Activated CD8-positive, alpha-beta memory T cell treated with anti-CD3 and anti-CD28 coated beads for 4 hours (primary cell): ENCODE measurements at places on chromosomes 11 and 22.
A peak's percentile ranks its signal among the peaks of the same experiment; 100 is the strongest.

DNA sequence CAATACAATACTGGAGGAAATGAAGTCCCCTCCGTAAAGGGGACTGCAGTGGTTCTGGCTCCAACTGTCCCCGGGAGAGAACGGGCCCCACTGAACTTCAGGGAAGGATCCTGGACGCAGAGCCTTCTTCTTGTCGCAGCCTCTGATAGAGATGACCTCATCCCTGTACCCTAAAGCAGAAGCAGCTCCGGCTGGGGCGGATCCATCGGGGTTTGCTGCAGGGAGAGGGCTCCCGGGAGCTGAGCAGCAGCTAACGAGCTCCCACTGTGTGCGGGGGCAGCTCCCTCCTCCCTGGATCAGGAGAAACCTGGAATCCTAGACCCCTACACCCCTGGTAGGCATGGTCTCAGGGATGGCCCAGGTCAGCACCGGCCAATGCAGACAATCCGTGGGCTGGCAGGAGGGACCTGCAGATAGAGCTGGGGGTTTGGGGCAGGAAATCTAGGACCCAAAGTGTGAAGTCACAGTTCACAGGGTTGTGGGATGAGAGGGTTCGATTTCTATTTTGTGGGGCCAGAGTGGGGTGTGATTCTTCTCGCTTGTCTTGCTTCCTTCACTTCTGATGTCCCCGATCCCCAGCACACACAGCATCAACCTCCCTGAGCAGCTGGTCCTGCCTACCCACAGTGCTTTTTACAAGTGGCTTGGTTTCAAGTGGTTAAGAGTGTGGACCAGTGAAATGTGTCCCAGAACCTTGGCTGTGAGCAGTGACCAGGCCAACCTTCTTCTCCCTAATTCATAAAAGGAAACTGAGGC is 12.9 kb downstream of the KIAA0930 start:
- DNase-seq: no peak

DNA sequence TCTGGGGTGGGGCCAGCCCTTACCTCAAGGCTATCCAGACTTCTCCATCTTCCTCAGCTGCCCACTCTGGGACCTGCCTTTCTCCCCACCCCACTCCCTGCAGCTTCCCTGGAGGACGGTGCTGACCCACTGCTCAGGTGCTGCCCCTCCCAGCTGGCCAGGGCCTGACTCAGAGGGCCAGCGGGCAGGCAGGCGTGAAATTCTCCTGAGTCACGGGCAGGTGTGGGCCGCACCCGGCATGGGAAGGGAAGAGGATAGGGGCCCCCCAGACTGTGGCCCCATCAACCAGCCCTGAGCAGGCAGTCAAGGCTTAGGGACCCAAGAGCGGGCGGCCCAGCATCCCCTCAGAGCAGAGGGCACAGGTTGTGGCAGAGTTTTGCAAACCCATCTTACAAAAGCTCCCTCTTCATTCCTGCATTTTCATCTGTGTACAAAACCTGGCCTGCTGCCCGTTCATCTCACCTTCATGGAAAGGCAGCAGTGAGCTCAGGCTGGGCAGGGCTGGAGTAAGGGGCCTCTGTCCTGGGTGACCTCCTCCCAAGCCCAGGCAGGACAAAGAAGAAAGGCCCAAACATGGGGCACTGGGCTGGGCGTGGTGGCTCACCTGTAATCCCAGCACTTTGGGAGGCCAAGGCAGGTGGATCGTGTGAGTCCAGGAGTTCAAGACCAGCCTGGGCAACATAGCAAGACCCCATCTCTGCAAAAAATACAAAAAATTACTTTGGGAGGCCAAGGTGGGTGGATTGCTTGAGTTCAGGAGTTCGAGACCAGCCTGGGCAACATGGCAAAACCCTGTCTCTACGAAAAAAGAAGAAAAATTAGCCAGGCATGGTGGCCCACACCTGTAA is 6.1 kb downstream of the RHOD start:
- DNase-seq: no peak

DNA sequence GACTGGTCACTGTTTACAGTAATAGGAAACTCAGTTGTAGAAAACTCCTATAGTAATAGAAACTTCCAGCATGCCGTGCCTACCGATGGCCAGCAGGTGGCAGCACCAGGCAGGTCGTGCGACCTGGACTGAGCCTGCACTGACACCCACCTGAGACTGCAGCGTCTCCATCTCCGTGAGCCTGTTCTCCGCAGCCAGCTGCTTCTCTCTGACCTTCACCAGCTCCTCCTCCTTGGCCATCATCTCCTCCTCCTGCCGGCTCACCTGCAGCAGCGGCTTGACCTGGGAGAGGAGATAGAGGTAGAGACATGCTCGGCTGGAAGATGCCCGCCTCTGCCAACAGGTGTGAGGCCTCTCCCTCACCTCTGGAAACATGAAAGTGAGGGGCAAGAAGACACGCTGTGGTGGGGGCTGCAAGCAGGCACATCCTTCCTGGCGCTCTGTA is 48.5 kb downstream of the APOL1 start:
- peak; percentile 69 for DNase-seq

DNA sequence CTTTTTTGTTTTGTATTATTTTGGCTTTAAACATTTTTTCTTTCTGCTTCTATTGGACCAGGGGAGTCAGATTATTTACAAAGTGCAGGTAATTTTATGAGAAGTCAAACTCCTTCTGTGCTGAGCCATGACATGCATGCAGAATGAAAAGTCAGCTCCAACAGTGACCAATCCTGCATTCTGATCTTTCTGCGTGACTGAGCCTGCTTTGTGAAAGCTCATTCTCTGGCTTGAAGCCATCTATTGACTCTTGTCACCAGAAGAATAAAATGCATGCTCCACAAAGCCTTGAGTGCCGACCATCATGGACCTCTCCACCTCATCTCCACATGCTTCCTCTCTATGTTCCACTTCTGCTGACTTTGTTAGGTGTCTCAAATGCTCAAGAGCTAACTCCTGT is 50.2 kb downstream of the MIAT start:
- no peak for DNase-seq

DNA sequence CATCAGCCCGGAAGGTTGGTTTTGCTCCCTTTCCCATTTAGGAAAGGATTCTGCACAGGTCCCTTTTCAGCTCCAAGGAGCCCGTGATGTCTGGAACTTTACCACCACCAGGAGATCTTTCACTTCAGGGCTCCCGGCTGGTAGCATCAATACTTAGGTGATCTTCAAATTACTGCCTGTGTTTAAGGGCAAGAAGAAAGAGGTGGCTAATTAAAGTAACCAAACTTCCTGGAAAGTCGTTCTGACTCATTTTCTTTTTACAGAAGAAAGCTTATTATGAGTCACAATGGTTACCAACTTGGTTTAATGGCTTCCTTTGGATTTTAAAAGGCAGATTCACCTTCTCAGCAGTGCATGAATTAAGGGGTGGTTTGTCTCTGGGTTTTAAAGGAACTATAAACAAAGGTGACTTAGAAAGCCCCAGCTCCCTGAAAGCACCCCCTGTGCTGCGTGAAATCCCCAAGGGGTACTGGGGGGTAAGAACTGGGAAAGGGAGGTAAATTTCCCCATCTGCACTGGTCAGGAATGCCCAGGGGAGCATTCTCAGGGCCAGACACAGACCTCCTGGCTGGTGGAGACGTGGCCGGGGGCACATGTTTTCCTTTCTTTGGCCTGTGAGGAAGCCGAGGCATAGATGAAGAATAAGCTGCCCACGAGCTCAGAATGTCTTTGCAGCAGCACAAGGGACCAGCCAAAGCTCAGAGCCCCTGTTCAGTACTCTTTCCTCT is 8.8 kb downstream of the POU2F3 start:
- no peak for DNase-seq

DNA sequence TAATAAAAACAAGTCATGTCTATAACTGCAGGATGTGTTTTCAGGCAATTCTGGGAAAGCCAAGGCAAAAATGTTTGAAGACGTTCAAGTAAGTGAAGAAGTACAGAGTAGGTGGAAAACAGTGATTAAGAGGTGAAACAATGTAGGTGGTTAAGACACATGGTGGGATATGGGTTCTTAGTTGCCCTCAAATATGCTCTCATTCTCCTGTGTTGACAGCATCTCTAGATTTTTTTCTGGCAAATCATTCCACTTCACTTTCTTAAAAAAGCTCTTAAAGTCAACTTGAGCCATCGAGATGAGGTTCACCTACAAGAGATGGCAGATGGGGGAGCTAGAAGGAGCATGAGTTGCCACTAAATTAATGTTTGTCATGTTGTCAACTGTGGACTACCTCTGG is 1041.0 kb upstream of the CNTN5 start:
- DNase-seq: no peak

DNA sequence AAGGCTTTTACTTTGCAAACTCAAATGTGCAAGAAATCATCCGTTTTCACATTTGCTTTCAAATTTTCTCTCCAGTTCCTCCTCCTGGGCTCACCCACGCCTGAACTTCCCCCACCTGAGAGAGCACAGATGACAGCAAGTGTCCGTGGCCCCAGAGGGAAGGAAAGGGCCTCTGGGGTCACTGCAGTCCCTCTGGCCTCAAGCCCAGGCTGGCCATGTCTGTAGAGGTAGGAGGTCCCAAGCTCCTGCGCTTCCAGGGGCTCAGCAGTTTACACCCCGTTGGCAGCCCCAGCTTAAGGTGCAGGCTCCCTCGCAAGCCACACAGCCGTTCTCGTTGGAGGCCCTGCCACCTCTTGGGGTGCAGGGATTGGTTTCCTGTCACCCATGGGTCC is 40.5 kb upstream of the PRDM11 start:
- DNase-seq: no peak

- no peak for DNase-seq
These were observed 689 bp downstream of the TAF10 start for GRCh38 chr11:6611092-6611962.

GRCh38 chr11:19819148-19819547 is 106.5 kb downstream of the NAV2 start:
- DNase-seq: no peak

GRCh38 chr11:32100495-32100894 is 9.6 kb downstream of the RCN1 start:
- DNase-seq: no peak

GRCh38 chr22:50546326-50547262 is 895 bp downstream of the KLHDC7B start:
- DNase-seq: no peak

- no peak for DNase-seq
These were observed 28.2 kb upstream of the JAM3 start for GRCh38 chr11:134040386-134041302.

DNA sequence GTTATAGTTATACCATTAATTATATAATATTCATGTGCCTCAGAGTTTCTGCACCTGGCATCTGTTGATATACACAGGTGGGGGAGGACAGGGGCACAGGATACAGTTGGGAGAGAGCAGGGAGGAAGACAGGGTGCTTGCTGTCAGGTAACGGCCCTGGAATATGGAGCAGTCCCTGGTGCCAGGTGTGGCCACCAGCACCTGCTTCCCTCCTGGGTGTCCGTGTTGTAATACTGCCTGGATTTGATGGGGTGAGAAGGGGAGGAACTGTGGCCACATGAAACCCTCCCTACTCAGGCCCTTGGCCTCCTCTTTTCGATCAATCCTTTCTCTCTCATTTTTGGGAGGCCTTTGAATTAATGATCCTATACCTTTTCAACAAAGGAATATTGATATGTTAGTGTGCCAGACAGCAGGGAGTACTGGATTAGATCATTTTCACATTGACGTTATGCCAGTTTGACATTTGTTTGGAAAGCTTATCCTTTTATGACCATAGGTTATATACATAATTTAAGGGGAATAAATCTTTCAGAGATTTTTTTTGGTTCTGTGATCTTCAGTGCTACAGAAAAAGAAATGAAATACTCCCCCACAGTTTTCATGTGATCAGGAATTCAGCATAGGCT is 88.6 kb downstream of the TEAD1 start:
- no peak for DNase-seq

- no peak for DNase-seq
These were observed 6.2 kb downstream of the ROBO4 start for GRCh38 chr11:124891373-124891861.

- DNase-seq: no peak
These were observed 13.9 kb downstream of the SCGB1A1 start for GRCh38 chr11:62432695-62433094.

DNA sequence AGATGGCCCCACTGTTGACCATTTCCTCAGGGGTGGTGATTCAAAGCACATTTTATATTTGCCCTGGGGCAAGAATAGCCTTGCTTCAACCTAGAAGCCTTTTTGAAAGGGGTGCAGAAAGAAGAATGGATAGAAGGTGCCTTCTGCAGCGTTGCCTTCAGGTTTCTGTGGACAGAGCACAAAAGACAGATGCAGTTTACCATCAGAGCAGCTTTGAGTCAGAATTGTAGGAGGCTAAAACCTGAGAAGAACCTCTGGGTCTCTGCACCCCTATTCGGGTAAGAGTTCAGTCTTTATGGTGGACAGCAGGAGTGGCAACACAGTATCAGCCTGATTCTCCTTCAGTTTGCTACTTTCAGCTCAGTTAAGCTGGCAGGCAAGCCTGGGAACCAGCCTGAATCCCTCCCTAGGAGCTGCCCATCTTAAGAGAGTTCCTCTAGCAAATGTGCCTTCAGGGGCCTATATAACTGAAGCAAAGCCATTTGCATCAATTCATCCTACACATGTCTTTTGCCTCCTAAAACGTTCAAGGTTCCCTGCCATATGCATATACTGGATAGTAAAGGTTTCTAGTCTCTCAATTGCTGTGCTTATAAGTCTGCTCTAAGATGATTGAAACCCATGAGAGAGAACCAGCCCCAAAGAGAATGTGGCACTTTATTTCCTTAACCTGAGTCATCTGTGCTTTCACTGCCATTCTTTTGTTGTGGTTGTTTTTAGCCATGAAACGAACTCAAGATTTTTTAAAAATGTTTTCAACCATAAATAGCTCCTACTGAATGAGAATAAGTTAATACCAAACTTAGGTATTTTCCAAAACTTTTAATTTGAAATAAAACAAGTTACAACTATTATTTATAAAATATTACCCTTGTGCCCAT is 123.0 kb downstream of the TRIM44 start:
- no peak for DNase-seq

DNA sequence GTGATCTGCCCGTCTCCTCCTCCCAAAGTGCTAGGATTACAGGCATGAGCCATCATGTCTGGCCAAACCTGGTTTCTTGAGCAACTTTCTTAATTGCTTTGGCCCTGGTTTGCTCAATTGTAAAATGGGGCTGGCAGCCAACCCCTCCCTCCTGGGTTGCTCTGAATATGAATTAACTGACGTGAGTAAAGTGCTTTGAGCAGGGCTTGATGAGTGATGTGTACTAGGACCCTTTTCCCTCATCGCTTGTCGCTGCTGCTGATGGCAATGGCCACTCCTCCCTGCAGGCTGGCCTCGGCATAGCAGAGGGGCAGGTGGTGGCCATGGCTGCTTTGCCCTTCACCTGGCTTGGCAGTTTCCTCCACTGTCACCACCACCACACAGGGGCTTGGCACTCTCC is 41.5 kb downstream of the RNF141 start:
- DNase-seq: no peak

- no peak for DNase-seq
These were observed 213.6 kb downstream of the LRRC4C start for GRCh38 chr11:41245704-41246398.

GRCh38 chr22:30362651-30363281 is 6.0 kb downstream of the CCDC157 start:
- no peak for DNase-seq

DNA sequence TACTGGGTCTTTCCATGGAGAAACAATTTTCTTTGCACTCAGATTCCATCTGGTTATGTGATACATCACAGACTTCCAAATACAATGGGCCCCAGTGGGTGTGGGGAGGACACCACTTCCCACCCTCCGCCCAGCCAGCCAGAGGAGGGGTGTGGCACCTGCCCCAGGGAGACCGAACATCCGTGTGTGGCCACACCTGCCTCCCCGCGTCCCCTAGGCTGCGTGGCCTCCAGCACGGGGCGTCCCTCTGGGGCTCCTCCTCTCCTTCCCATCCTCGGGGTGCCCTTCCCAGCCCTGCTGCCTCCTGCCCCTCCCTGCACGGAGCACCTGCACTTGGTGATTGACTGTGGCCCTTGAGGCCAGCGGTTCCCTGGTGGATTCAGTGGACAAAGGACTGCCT is 49.1 kb downstream of the CERK start:
- no peak for DNase-seq
